Stimulated activated CD4-positive, alpha-beta T cell treated with anti-CD3 and anti-CD28 coated beads, Interleukin-2, amount 100 ng/mL, for 4 hours (primary cell): ENCODE measurements at places on chromosomes 2 and 18.

DNA sequence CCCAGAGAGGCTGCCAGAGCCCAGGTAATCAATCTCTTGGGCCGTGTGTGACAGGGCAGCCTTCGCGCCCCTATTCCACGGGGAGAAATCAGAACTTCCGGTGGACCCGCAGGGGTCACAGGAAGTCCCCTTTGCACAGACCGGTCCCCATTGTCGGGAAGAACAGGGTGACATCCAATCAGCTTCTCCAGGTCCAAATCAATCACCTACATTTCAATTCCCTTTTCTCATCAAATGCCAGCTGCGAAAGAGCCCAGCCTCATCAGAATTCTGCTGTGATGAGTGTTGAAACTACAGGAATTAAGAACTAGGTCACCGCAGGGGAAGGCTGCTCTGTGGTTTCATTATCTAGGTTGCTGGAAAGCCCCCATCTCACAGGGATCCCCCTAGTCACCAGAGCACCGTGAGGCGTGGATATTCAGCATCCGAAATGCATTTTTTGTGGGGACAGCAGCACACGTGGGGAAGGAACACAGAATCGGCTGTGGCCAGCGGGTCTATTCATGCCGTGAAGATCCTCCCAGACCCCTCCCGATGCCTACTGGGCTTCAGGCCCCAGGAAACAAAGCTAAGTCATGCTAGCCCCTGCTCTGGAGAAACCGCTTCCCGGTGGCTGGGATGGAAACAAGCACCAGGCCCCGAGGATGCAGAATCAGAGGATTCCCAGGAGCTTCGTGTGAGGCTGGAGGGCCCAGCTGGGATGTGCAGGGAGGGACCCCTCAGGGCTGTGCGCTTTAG, 193.7 kb upstream of the ID2 start:
- peak; percentile 41 for DNase-seq

DNA sequence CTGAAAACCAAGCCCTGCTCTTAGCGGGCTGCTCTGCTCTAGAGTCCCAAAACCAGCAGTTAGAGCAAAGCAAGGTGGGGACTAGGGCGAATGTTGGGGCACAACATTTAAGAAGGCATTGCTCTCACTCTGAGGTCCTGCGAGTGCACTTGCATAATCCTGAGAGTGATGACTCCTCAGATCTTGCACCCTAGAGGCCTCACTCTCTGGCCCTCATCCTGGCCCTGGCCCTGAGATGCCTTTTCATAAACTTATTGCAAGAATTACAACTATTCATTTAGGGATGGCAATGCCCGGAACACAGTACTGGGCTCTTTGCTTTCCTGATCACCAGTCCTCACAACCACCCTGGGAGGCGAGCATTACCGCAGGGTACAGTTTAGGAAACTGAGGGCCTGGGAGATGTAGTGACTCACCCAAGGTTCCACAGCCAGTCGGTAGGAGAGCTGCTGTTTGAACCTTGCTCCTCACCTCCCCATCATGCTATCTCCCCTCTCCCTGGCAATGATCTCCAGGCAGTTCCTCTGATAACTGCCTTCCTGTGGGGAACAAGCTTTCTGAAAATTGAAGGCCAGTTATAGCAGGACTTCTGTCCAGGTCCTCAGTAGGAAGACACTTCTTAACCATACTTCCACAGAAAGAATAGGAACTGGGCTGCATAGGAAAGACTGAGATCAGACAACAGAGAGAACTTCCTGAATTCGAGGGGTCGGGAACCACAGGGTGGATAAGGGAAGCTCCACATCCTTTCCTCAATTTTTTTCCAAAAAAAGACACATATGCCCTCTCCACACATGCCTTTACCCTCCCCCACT, 91.3 kb downstream of the TNS1 start:
- DNase-seq: no peak

DNA sequence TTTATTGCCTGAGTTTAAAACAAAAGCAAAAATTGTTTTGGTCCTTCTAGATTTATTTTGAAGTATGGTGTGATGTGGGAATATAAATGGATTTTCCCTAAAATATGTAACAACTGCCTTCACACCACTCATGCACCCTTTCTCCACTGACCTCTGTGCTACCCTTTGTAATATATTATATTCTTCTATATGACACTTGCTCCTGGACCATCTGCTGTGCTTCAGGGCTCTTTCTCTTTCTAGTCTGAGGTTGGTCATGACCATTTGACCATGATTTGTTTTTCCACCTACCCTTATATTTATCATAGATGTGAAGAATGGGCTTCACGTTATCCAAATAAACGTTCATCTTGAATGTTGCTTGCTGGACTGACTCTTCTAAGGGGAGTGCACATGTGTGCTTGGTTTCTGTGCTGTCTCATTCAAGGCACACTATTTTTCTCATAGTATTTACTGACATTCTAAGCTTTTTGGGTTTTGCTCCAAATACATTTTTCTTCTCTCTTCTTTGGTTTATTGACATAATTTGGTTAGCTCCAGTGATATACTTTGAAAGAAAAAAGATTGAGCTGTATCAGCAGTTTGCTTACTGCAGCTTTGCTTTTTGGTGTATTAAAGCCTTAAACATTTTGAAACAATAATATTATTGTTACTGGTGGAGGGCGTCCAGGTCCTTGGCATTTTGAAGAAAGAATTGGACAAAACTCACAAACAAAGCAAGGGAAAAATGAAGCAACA, 61.8 kb downstream of the VWA3B start:
- no peak for DNase-seq

DNA sequence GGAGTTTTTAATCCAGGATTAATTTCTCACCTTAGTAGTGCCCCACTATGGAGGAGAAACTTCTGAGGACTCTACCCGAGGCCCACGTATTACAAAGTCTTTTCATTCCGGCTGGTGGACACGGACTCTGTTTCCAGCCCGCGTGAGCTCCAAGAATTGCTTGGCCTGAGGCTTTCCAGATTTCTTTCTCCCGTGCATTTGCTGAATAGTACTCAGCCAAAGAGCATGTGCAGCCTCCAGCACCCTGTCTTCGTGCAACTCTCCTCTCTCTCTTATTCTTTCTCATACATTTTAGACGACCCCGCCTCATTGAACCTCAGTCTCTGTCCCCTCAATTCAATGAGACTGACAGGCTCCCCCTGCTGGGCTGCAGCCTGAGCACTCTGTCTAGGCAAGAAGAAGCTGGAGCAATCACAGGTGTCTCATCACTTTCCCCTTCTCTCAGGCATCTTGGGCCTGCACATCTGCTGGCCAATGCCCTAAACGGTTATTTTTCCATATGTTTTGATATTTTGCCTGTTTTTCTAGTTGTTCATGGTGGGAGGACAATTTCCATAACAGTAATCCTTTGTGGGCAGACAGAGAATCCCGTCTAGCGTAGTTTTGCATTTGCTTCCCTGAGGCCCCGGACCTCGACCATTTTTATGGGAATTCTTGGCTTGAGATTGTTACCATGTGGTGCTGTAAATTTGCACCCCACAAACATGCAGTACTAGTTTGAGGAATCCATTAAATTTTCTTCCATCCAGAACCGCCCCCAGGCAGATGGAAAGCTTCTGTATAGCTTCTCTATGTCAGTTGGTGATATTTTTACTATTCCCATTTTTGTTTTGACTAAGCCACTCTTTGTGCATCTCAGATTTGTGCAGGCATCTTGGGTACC, 50.1 kb upstream of the LPIN2 start:
- peak; percentile 63 for DNase-seq

DNA sequence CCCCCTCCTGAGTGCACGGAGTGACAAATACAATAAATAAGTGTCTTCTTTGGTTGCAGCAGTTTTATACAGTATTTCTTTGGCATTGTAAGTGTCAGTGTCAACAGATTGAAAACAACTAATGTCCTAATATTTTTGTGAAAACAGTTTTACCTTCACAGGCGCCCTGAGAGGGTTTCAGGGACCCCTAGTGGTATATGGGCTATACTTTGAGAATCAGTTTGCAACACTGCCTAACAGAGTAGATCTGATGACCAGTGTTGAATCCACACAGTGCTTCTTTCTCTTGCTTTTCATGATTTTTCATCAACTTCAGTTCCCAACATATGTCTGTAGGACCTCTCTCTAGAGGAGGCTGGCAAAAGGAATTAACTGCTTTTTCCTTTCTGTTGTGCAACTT, 162.2 kb downstream of the PRPF40A start:
- DNase-seq: no peak

DNA sequence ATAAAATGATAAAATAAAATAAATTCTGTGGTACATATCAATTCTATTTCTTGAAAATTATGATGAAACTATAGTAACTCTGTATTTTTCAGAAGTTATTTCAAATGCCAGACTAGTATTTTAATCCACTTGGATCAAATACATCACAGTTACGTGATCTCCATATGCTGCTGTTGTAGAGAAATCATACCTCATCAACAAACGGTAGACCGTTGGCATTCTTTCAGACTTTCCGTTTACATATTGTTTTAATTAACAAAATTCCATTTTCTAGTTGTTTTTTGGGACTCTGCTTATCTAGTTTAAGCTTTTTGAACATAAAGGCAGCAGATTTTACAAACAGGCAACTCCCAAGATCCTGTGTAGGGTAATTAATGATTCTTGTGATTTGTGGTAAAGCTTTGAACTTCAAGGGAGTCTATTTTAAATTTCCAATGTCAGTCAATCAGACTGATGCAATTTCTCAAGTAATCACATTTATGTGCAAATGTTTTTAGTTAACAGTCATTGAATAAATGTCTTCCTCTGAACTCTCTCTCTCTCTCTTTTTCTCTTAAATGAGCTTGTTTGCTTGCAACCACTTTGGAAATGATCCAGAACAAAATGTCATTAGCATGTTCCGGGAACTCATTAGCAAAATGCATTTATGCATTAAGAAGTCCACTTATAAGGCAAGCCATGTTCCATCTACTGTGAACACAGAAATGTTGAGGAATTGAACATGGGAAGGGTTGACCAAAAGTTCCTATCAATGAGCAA, 31.8 kb downstream of the NYAP2 start:
- no peak for DNase-seq

DNA sequence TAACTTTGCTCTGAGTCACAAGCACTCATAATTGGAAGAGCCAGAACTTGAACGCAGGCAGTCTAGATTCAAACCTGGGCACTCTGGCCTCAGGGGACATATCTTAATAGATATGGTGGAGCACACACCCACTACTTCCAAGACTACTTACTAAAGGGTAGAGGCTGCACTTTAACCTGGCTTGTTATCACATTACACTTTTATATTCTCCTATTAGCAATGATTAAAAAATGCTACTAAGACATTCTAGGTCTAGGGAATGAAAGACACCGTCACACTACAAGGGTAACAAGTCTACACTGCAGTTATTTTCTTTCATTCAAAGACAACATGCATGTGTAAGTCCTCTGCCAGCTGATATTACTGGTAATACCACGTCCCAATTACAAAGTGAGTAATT, 258.8 kb downstream of the ZNF521 start:
- DNase-seq: no peak

DNA sequence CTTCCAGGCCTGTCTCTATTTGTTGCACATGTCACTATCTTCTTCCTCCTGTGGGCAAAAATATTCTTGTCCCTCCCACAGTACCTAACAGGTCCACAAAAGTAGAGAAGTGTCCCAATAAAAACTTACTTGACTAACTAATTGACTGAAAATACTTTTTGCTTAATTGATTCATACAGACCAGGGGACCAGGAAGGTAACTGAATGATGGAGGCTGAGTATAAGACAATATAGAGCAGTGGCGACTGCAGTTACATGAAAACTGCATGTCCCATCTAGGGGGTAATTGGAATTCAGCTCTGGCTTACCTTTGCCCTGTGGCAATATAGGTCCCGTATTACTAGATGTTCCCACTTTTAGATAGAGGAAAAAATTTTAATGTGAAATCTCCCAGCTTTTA, 112.9 kb upstream of the CREB1 start:
- DNase-seq: no peak

- DNase-seq: no peak
Measured at GRCh38 chr2:52414561-52415295, 1352.9 kb upstream of the CHAC2 start.

- no peak for DNase-seq
Measured at GRCh38 chr2:10647886-10648605, 41.7 kb downstream of the NOL10 start.

DNA sequence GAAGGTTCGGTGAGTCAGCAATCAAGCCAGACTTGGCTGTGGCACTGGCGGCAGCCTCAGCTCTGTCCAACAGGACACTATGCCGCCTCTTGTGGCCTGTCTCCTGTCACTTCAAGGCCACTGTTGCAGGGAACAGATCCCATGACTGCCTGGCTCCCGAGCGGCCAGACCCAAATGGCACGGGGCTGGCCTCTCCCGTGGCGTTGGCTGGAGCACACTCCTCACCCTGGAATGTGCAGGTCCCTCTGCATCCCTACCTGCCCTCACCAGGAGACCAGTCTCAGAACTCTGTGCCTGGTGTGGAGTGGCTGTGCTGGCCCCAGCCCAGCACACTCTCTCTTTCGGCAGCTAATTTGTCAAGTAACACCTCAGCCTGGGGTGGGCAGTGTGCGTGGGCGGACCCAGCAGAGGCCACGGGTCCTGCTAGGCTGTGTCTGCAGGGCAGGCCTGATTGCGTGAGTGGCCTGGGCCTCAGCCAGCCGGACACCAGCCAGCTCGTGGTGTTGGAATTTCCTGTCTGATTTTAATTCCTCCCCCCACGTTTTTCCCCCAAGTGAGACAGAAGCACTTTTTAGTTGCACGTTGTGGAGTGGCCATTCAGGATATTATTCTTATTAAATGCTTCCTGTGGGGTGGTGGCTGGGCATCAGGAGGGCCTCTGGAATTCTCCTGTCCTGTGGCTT, 179.3 kb downstream of the GLI2 start:
- DNase-seq: no peak

GRCh38 chr18:74906184-74906583, 302.8 kb downstream of the PTGR3 start:
- DNase-seq: no peak

GRCh38 chr2:27571681-27572080, 11.2 kb upstream of the ZNF512 start:
- no peak for DNase-seq

GRCh38 chr2:37464067-37464466, 119.6 kb downstream of the QPCT start:
- no peak for DNase-seq

DNA sequence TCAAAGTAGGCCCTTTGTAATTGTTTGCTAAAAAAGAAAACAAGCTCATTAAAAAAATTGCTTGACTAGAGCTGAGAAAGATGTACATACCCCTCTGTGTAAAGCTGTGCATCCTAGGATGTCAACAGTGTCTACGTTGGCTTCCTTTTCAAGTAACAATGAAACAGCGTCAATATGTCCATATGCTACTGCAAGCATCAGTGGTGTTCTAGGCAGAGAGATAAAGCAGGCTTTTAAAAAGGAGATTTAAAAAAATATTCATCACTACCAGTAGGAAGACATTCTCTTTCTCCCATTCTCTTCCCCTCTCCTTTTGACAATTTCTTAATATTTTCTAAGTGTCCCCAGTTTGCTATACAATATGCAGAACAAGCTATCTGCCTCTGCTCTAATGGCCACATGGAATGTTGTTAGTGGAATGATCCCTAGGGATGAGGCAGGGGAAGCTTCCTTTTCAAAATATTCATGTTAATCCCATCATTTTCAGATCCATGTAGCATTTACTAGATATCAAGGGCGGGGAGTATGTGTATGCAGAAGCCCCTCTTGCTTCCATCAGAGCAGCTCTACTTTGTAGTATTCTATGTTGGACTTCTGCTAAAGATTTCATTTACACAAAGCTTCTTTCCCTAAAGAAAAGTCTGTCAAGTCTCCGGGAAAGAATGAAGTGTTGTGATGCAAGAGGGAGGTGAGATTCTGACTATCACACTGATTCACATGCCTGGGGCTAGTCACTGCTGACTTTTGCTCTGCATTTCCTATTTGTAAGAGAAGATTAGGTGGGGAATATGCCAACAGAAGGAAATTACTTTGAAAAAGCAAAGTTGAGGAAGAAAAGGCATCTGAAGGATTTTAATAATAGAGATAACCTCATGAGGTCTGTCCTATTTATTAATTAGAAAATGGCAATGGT, 81.5 kb upstream of the PGAP1 start:
- no peak for DNase-seq
